M059J (cell line): ENCODE measurements at places on chromosomes 5 and 9. TPM values are rescaled to one million over a fixed set of nuclear protein-coding genes. Genes with fewer than 3 reads are reported as not detected.

The CARTPT gene
- not detected in 2 replicates for total RNA-seq

The CD274 gene
- total RNA-seq = 26.7 and 31.2 TPM in 2 replicates

The PCDHGA7 gene
- 0.17 TPM in 1 of 2 replicates, not detected in the other for total RNA-seq

The ANKRD34B gene
- not detected in 2 replicates for total RNA-seq

The FAXDC2 gene
- 3.4 and 5.5 TPM in 2 replicates for total RNA-seq

The EQTN gene
- not detected in 2 replicates for total RNA-seq

The CNTFR gene
- total RNA-seq = 0.05 and 0.07 TPM in 2 replicates

The MRPL36 gene
- 55.7 and 57.9 TPM in 2 replicates for total RNA-seq

The SLC27A4 gene
- total RNA-seq = 21.3 and 23.7 TPM in 2 replicates

The HAVCR1 gene
- not detected in 2 replicates for total RNA-seq

The MARCOL gene
- not detected in 2 replicates for total RNA-seq
